ENCODE measurements at places on chromosomes 4 and X. TPM values are rescaled to one million over a fixed set of nuclear protein-coding genes. Genes with fewer than 3 reads are reported as not detected.
A peak's percentile ranks its signal among the peaks of the same experiment; 100 is the strongest.

MAGED2 gene
- 186 TPM for total RNA-seq

DNA sequence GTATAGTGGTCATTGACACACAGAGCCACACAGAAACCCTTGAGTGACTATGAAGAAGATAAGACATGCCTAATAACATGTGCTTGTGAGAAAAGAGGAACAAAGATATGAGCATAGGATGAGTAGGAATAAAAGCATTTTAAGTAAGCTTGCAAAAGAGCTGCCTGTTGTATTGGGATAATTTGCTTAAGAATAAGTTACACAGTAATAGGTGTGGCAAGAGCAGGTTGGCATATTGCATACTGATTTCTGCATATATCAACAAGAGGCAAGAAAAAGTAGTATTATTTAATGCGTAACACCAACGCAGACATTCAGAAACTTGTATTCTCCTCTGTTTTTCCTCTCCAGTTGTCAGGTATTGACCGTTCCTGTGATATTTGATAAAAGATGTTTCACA lies 111.5 kb upstream of the UGT8 start:
- DNase-seq: no peak

DDIT4L gene
- total RNA-seq: 10.2 TPM

DNA sequence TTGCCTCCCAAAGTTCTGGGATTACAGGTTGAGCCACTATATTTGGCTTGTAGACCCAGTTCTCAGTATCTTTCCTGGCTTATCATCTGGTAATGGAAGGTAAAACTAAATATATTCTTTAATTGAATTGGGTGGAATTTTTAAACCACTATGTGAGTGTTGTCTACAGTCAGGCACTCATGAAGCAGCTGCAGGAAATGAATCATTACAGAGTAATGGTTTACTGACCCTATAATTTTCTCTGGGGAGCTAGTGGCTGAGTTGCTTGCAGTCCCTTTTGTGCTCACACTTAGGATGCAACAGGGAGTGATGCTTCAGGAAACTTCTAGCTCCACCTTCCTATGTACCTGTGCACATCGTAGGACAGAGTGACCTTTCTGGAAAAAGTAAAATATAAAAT lies 4.1 kb upstream of the UGT2B7 start:
- no peak for DNase-seq

- DNase-seq: no peak
Measured at GRCh38 chr4:106323119-106323518, 6.8 kb downstream of the AIMP1 start.

MID1 gene
- total RNA-seq: 9.1 TPM

- no peak for DNase-seq
Measured at GRCh38 chr4:92305148-92305877, 1.5 kb downstream of the GRID2 start.

AMER1 gene
- total RNA-seq: 4.6 TPM

ETDA gene
- not detected for total RNA-seq

MAGEC2 gene
- not detected for total RNA-seq

- DNase-seq: no peak
Measured at GRCh38 chrX:3143043-3143799, 102.0 kb downstream of the ARSF start.

GRCh38 chr4:48944252-48944651 lies 37.7 kb upstream of the OCIAD2 start:
- no peak for DNase-seq

DNA sequence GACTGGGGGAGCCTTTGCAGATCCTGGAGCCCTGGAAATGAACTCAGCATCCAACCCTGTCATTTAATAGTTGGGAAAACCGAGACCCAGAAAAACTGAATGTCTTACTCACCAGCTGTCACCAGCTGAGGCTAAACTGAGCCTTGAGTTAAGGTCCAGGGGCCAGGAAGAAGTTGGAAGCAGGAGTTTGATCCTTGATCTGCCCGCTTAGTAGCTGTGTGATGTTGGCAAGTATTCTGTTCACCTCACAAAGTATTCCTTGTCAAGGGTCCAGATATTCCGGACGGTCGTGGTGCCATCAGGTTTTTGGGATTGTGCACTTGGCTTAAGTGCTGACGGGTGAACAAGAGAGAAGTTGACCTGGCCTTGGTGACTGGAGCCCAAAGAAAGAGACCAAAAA lies 30.7 kb upstream of the PROM1 start:
- no peak for DNase-seq

SPIN2A gene
- total RNA-seq: not detected

ARSJ gene
- 8.2 TPM for total RNA-seq

GPR82 gene
- total RNA-seq: 0.29 TPM

KDR gene
- total RNA-seq: 129 TPM

DNA sequence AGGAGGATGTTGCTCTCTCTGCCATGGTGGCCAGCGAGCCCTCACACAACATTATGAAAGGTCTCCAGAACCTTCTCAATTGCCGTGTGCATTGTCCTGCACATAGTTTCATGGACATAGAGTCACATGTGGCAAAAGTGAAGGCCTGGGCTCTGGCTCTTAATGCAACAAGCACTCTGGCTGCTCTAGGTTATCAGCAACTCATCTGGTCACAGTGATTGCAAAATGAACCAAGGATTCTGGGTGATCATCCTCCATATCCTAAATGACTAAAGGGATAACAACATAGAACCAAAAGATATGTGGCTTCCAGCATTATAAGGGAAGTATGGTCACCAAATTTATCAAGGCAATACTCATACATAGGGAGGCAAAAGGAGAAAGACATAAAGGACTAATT lies 175.2 kb downstream of the MGST2 start:
- DNase-seq: no peak

PAGE2 gene
- not detected for total RNA-seq

GRCh38 chr4:76589402-76589801 lies 154.4 kb downstream of the SHROOM3 start:
- no peak for DNase-seq

- DNase-seq: peak; percentile 86
Measured at GRCh38 chr4:140149846-140150635, 3.9 kb downstream of the MAML3 start.

DNA sequence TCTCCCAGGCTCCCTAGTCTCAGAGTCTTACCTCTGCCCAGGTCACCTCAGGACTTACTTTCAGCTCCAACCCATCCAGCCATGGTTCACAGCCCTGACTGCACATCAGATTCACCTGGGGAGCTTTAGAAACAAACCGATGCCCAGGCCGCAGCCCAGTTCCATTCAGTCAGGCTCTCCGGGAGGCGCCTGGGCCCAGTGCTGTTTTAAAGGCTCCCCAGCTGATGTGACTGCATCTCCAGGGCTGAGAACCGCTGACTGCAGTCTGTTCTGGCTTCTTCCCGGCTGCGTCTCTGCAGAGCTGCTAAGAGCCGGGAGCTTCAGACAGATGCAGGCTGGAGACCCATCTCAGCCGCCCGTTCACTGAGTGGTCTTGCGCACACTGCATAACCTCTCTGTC lies 44.4 kb upstream of the LGI2 start:
- DNase-seq: no peak

GRCh38 chr4:113822555-113823290 lies 61.2 kb upstream of the CAMK2D start:
- DNase-seq: no peak

DNA sequence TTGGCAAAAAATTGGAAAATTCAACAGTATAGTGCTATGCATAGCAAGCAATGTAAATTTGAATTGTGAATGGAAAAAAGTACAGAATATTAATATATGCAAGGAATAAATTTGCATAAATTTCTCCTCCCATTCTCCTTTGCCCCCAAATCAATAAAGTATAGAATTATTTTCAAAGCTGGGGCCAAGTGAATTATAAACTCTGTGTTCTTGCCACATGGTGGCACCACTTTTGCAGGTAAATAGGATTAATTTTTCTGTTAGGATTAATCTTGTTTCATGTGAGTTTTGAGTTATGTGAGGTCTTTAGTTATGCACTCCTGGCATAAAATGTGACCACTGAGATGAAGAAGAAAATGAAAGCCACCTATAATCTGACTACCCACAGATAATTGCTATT lies 19.9 kb downstream of the COPS4 start:
- no peak for DNase-seq

MAGEB1 gene
- not detected for total RNA-seq

- DNase-seq: no peak
Measured at GRCh38 chr4:185744946-185745345, 67.0 kb downstream of the SORBS2 start.

CFAP299 gene
- 1.2 TPM for total RNA-seq

LRAT gene
- total RNA-seq: 1.1 TPM

All from uterus (tissue), 4 donors.